IMR-90 (cell line): ENCODE measurements at places on chromosomes 3 and 15.
A peak's percentile ranks its signal among the peaks of the same experiment; 100 is the strongest.

- DNase-seq = no peak
Measured at GRCh38 chr15:47296881-47297280, 420.4 kb upstream of the SEMA6D start.

GRCh38 chr15:41498657-41499056, 5.0 kb downstream of the ITPKA start:
- DNase-seq = no peak

DNA sequence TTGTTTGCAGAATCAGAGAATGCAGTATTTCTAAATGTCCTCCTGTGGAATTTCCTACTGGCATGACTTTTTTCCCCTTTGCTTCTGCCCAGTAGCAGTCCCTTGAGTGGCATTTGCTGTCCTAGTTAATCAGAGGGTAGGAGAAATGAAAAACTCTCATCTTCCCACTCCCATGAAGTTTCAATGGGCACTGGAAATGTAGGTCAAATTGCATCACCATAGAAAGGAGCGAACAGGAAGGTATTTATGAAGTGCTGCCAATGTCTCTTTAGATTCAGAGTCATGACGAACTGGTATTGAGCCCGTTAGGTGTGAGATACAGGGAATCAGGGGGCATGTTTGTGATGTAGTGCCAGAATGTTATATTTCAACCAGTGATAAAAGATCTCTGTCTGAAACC, 23.2 kb downstream of the ATXN7 start:
- DNase-seq = no peak

GRCh38 chr15:53196788-53197187, 406.7 kb upstream of the ONECUT1 start:
- DNase-seq = no peak

GRCh38 chr3:131903988-131904415, 130.8 kb downstream of the CPNE4 start:
- peak; percentile 88 for DNase-seq

- no peak for DNase-seq
Measured at GRCh38 chr3:37990527-37990926, at the start of gene VILL. Gene VILL (plus strand): TSS chr3:37990786. CDS start chr3:37993673, 2,887 bp downstream.

DNA sequence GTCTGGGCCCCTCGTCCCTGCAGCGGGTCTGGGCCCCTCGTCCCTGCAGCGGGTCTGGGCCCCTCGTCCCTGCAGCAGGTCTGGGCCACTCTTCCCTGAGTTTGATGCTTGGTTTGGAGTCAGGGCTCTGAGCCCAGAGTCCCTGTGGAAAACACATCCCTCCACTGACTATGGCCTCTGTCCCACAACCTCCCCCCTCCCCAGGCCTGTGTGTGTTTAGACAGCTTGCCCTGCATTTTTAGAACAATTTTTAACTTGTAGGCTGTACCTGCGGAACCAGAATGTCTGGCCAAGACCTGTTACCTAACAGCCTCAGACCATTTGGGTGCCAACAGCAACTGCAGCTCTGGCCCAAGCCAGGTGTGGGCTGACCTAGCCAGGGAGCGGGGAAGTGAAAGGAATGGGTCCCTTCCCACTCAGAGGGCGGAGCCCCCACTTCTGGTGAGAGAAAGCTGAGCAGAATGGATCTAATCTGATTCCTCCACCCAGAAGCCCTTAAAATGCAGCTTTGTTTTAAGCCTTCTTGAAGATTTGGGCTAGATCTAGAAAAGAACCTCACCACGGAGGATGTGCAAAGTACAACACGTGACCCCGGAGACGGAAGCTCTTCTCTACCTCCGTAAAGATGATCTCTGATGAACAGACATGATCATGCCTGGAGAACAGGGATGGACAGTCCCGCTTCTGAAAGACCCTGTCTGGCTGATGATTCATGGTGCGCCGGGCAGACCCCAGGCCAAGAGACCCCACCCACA, 60.5 kb upstream of the TFRC start:
- no peak for DNase-seq

DNA sequence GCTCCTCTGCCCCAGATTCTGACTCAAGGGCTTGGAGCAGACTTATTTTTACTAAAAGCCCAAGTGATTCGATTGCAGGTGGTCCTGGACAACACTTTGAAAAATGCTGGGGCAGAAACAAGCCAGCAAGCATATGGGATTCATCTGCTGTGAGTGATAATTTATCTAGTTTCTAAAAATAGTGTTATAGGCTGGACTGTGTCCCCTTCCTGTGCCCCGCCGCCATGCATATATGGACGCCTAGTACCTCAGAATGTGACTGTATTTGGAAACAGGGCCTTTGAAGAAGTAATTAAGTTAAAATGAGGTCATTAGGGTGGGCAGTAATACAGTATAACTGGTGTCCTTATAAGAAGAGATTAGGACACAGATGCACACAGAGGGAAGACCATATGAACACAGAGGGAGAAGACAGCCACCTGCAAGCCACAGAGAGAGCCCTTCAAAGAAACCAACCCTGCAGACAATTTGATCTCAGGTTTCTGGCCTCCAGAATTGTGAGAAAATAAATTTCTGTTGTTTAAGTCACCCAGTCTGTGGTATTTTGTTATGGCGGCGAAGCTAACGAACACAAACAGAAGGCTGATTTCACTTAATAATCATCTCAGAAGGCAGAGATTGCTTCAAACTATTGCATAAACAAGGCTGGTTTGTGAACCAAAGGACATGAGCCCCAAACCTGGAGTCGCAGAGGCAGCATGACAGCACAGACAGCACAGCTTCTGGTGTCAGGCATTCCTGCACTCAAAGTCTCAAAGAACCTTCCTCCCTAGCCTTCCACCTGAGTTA, 59.1 kb downstream of the CCNL1 start:
- DNase-seq = peak; percentile 55

GRCh38 chr3:172447611-172448579, at the start of gene GHSR:
Gene GHSR (minus strand): TSS chr3:172448456. CDS start chr3:172448413, 43 bp downstream.
- no peak for DNase-seq

- peak; percentile 47 for DNase-seq
Measured at GRCh38 chr15:68819495-68820294, 1.0 kb downstream of the ANP32A start.

GRCh38 chr3:186823386-186823785, 17.1 kb upstream of the RFC4 start:
- DNase-seq = peak; percentile 44

- DNase-seq = peak; percentile 77
Measured at GRCh38 chr3:143171141-143171980, 51.8 kb downstream of the CHST2 start.

DNA sequence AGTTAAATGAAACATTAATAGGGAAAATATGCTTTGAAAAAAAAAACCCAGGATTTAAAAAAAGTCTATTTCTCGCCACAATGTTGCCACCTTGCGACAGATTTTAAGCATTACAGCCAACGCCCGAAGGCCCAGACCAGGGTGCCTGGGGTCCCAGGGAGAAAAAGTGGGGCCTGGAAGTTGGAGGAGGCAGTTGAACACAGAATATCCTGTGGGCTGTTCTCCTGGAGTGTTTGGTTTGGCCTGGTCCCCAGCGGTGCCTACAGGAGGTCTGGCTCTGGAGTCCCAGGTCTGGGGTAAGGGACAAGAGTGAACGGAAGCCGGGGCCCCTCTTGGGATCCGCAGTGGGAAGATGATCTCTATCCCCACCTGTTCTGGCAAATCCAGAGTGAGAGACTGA, 3.4 kb downstream of the RNU6-1 start:
- DNase-seq = peak; percentile 33

DNA sequence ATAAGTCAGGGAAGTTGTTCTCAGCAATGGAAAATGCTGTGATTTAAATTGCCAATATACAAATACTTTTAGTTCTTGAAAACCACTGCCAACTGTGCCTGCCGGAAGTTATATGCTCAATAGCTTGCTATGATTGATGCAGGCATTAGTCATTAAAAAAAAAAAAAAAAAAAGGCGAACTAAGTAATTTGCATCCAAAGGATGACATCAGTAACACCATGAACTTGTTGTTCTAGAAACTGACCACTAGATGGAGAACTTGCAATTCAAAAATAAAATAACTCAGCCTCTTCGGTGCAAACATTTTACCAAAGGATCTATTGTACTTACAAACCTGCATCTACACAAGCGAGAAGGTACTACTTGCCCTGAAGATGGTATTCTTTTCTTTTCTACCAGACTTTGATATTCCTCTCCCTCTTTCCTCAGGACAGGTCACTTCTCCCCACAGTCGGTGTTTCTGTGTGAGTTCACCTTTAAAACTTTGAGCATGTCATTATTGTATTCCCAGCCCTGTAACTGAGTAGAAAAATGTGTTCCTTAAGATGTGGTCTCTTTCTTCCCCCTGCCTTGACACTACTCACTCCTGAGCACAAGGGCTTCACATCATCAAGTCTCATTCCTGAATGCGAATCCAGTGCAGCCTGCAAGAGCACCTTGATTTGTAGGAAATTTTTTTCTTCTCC, 115.0 kb upstream of the VEPH1 start:
- peak; percentile 71 for DNase-seq

DNA sequence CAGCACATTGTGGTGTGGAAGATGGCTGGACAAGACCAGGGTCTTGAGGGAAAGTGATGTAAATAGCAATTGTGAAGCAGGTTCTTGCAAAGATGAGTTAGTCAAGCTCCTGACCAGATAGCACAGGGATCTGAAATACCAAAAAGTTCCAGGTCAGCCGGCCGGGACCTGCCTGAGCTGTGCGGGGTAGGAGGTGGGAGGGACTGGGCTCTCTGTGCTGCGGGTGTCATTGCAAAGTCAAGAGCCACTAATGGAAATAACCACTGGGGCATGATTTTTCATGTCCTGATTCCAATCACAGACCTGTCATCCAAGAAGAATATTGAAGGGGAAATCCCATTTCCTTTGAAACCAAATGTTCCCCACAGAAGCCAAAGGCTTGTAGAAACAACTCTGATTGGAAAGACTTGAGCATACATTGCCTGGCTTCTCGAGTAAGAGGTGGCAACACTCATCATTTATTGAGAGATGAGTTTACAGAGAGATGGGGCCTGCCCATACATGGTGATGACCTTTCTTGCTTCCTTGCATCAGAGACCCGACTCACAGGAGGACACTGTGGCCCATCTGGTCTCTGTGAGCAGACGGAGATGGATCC, 44.2 kb upstream of the KY start:
- no peak for DNase-seq

DNA sequence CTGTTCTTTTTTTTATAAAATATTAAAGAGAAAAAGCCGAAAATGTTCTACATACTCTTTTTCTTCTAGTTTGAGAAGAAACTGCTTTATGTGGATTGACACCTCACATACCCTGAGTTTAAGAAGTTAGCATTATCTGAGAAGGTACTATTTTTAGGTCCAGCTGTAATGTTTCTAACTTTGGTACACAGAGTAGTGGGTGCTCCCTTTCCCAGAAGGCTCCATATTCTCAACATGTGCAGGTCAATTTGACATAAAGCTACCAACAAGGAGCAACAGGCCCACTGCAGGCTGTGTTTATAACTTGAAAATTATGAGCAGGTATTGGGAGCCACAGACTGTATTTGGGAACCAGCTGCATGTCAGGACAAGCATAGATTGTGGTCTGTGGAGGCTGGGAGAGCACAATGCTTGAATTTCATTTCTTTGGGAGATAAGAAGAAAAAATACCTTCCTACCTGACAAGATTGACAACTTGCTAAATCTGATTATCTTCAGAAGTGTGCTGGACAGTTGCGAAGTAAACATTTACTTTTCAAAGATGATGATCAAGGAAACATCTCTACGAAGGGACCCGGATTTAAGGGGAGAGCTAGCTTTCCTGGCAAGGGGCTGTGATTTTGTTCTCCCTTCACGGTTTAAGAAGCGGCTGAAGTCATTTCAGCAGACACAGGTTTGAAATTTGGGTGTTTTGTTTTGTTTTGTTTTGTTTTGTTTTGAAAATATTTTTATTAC, 57.2 kb downstream of the PPP2R3A start:
- DNase-seq = no peak

- no peak for DNase-seq
Measured at GRCh38 chr3:102415553-102415952, 19.3 kb upstream of the ZPLD1 start.

DNA sequence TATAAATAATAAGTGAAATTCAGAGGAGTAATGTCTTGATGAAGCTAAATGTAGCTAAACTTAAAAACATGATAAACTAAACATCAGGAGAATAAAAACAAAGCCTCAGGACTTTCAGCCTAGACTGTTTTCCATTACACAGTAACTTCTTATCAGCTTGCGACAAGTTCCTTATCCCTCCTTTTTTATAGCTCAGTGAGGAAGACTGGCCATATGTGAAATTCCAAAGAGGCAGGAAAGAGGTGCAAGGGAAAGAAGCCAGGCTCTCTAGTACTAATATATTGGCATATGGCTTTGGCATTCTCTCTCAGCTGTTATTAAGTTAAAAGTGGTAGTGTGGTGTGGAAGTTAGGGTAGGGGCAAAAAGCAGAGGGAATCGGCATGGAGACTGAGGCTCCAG, 4.4 kb downstream of the COX17 start:
- DNase-seq = no peak

DNA sequence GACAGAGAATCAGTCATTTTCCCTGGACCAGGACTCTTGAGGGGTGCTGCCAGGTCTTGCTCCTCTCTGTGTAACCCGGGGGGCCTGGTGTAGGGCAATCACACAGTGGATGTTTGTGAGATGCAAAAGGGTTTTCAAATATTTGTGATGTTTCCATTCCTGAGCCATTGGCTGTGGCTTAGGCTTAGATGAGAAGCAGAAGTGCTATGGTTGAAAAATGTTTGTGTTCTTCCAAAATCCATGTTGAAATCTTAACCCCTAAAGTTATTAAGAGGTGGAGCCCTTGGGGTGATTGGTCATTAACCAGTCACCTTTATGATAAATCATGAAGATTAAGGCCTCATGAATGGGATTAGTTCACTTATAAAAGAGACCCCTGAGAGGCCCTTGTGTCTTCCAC, 36.5 kb downstream of the CORO2B start:
- DNase-seq = no peak

- no peak for DNase-seq
Measured at GRCh38 chr3:128269796-128270195, 116.5 kb downstream of the EEFSEC start.

DNA sequence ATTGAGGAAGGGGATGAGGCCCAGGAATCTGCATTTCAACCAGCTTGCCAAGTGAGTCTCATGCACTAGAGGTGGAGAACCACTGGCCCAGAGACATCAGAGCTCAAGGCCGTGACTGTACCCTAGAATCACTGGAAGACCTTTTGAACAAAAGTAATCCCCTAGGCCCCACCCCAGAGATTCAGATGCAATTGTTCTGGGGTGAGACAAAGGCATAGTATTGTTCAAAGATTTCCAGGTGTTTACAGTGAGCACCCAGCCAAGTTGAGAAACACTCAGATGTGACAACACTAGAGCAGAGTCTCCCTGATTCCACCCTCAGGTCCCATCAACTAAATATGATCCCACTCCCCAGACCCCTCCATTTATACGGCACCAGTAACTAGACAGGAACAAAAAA, 290.3 kb upstream of the TLE3 start:
- DNase-seq = no peak

GRCh38 chr15:29114221-29115092, 155.2 kb downstream of the NSMCE3 start:
- DNase-seq = no peak

- no peak for DNase-seq
Measured at GRCh38 chr3:54307566-54308180, 185.3 kb downstream of the CACNA2D3 start.

GRCh38 chr15:53573091-53573490, 186.4 kb downstream of the WDR72 start:
- DNase-seq = no peak
